ENCODE measurements at places on chromosomes 2 and 18.

- DNase-seq, result no peak
These were observed 50.5 kb downstream of the MAPK4 start for GRCh38 chr18:50610349-50610748.

DNA sequence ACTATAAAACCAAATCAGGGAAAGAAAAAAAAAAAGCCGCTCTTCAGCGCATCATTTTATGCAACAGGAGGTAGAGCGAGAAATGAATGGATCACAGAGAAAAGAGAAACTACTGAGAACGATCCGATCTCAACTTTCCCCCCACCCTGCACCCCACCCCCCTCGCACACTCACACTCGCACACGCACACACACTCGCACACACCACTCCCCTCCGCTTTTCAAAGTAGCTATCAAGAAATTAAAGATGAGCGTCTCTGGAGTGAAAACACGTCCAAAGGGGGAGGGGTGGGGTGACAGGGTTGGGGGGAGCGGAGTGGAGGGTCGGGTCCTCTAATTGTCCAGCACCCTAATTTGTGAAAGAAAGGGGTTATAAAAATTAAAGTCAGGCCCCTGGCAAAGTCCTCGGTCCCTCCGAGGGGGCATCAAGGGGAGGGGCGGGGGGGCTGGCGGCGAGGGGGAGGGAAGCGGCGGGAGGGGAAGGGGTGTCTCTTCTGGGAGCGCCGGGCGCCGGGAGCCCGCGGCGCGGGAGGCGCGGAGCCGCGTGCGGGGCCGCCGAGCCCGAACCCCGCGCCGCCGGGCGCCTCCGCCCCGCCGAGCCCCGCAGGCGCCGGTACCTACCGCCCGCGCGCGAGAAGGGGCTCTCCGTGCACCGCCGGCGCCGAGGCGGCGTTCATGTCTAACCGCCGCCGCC lies 428 bp downstream of the TCF4 start:
- DNase-seq, result no peak

GRCh38 chr2:46784278-46784677 lies 131.3 kb downstream of the MCFD2 start:
- DNase-seq, result no peak

- DNase-seq, result no peak
These were observed 893.3 kb upstream of the TMEFF2 start for GRCh38 chr2:193088026-193088425.

Data from T47D (cell line).